ENCODE measurements at places on chromosomes 6 and 20.

- DNase-seq: no peak
These were observed 25.2 kb downstream of the TRAM2 start for GRCh38 chr6:52551483-52552277.

DNA sequence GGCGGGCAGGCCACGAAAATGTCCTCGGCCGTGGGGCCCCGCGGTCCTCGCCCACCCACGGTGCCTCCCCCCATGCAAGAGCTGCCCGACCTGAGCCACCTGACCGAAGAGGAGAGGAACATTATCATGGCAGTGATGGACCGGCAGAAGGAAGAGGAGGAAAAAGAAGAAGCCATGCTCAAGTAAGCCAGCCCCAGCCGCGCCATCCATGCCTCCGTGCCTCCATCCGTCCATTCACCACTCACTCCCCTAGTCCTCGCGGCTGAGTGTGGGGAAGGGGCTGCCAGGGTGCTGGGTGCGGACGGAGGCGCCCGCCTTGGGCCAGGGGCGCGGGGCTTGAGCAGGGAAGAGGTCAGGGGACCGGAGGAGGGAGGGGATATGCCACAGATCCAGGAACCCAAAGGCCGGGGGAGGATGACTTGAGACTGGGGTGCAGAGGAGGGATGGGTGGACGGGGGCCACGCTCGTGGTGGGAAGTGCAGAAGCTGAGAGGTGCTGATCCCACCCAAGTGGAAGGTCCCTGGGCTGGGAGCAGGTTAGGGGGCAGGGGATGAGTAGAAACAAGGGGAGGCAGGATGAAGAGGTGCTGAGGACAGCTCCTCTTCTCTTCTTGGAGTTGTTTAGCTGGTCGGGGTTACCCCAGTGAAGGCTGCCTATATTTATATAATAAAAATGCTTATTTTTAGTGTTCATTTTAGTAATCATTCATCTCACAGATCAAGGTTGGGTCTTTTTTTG is 825 bp downstream of the RIMS1 start:
- DNase-seq: peak; percentile 5

DNA sequence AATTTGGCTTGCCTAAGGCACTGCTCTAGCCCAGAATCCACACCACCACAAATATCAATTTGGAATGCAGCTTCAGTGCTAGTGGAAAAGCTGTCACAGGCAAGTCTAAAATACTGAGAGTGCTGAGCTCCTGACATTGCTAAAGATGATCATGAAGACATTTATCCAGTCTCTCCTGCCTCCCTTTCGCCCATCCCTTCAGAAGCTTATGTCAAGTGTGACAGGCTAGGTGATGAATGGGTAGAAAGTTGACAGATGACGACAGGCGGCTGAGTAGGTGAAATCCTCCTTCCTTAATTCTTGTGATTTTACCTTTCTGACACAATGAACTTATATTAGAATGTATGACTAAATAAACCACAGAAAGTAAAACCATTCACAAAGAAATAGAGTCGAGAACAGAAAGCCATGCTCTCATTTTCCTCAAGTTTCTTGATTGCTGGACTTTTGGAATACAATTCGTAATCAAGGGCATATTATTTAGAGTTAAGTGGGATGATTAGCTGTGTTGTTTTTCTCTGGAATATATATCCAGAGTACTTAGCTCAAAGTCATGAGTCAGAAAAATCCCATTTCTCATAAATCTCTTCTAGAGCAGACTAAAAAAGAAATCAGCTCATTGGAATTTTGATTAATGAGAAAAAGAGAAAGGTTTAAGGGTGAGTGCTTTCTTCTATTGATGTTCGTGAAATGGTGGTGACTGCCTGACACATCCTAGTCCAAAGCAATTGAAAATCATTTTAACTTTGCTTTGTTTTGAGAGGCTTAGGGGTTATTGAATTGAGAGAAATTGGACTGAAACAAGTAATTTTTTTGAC is 1228.2 kb upstream of the CITED2 start:
- no peak for DNase-seq

GRCh38 chr6:75788894-75789293 is 39.9 kb downstream of the MYO6 start:
- DNase-seq: no peak

- DNase-seq: no peak
These were observed 21.5 kb upstream of the MRGBP start for GRCh38 chr20:62774762-62775161.

GRCh38 chr20:7691647-7692269 is 248.5 kb downstream of the HAO1 start:
- no peak for DNase-seq

DNA sequence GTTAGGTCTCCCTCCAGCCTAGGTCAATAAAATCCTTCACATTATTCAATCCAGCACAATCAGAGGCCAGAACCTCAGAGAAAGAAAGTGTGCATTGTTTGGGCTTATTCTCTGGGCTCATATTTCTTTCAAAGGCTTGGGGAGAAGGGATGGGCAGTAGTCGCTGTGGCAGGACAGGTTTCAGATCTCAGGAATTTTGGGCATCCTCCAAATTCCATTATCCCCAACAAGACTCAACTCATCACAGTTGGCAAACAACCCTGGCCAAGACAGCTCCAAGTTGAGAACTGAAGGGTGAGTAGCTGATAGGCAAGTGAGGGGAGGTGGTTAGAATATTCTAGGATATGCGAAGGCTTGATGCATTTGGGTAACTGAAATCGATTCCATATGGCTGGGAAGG is 27.2 kb upstream of the CHD6 start:
- DNase-seq: no peak

GRCh38 chr6:107667790-107668189 is 156.3 kb downstream of the SCML4 start:
- no peak for DNase-seq

GRCh38 chr20:38872036-38872435 is 54.2 kb upstream of the FAM83D start:
- DNase-seq: no peak

GRCh38 chr20:58743929-58744534 is 51.4 kb downstream of the NPEPL1 start:
- no peak for DNase-seq

DNA sequence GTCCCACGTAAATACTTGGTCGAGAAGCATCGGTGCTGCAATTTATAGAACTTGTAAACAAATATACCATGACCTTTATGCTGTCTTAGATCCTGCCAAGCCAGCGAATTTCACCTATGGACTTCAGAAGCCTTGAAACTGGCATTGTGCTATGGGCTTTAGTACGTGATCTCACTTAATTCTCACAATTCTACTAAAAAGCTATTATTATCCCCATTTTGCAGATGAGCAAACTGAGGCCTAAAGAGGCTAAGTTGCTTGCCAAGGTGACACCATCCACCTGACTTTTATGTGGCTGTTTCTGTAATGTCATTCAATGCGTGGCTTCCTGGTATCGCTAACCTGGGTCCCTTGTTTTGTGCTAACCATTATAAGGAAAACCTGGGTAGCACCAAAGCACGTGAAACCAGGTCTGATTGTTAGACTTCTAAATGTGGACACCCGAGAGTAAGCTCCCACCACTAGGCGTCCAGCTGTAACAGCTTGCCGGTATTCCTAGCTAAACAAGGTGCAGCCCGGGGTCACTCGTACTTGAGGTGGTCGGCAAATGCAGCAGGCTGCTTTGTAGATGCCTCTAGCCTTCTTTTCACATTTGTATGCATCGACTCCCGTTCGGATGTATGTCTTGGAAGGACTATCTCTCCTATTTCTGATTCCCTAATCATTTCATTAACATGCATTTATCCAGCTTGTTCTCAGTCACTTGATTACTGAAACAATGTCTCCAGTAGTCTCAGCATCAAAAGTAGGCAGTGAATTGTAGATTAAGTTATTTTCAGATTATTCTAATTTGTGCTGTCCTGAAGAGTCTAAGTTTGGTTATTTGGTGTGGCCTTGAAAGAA is 1.1 kb downstream of the SYNJ2 start:
- DNase-seq: no peak

- DNase-seq: no peak
These were observed 121.4 kb upstream of the MAFB start for GRCh38 chr20:40810332-40811000.

GRCh38 chr6:1047981-1048541 is 263.8 kb upstream of the FOXQ1 start:
- no peak for DNase-seq

DNA sequence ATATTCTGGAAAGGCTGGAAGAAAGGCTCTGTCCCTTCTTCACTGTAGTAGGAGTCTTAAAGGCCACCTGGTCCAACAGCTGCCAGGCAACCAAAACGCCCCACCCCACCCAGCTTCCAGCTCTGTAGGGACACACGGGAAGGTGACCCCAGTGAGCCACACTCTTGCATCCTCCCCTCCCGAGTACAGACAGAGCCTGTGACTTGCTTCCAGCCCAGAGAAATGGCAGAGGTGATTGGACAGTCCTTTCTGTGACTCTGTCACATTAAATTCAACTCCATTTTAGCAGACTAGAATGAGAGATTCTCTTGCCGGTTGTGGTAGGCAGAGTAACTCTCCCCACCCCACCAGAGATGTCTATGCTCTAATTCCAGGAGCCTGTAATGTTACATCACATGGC is 226.2 kb upstream of the ARID1B start:
- no peak for DNase-seq

GRCh38 chr6:49142421-49143151 is 320.5 kb downstream of the MMUT start:
- DNase-seq: no peak

- no peak for DNase-seq
These were observed 36.4 kb downstream of the MYLK4 start for GRCh38 chr6:2714111-2714895.

GRCh38 chr6:133980168-133980567 is 27.1 kb downstream of the TBPL1 start:
- no peak for DNase-seq

DNA sequence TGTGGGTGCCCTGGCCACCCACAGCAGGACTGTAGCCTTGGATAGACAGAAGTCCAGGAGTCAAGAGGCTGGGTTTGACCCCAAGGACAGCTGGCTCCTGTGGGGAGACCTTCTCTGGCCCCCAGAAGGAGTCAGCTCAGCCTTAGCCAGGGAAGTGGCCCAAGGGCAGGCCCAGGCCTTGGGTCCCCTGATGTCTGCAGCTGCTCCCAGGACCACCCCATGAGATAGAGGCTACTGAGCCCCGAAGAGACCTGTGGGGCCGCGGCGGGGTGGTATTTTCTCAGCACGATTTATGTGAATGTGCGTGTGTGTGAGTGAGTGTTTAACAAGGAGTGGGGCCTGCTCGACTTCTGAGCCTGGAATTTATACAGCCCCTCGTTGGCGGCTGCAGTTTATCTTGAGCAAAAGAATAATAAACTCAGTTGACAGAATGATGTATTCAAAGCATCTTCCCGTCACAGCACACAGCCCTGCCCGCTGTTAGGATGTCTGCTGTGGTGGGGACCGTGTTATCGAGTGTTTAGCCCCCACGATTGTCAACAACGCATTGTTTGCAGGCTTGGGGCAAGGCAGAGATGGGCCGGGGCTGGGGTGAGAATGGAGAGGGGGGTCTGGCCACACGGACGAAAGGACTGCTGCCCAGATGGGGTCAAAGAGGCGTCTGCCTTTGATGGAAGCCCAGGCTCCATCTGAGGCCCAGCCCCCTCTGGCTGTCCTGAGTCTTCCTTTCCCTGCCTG is 163.3 kb downstream of the VEGFA start:
- DNase-seq: no peak

- DNase-seq: no peak
These were observed 143.0 kb upstream of the THBS2 start for GRCh38 chr6:169396554-169397163.

DNA sequence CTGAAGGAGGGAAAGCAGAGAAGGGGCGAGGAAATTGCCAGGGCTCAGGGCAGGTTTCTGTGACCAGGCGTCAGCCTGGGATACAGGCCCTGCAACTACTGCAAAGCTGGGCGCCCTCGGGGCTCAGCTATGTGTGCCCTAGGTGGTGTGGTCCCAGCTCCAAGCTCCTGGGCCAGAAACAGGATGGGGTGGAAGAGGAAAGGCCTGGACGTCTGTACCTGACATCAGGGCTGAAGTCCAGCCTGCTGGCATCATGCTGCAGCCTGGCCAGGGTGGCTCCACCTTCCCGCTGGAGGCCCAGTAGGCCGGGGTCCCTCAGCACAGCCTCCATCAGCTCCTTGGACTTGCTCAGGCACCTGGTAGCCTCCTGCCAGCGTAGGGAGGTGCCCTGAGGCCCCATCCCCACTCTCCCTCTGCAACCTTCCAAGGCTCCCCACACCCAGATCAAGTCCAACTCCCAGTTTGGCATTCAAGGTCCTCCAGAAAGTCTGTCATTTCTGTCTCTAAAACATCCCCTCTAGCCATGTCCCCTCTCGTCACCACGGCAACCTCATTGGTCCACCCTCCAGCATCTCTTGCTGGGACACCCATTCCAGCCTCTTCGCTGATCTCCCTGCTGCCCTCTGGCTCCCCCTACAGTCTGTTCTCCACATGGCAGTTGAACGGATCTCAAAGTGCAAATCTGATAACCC is 38.2 kb downstream of the KIAA1755 start:
- DNase-seq: peak; percentile 61

DNA sequence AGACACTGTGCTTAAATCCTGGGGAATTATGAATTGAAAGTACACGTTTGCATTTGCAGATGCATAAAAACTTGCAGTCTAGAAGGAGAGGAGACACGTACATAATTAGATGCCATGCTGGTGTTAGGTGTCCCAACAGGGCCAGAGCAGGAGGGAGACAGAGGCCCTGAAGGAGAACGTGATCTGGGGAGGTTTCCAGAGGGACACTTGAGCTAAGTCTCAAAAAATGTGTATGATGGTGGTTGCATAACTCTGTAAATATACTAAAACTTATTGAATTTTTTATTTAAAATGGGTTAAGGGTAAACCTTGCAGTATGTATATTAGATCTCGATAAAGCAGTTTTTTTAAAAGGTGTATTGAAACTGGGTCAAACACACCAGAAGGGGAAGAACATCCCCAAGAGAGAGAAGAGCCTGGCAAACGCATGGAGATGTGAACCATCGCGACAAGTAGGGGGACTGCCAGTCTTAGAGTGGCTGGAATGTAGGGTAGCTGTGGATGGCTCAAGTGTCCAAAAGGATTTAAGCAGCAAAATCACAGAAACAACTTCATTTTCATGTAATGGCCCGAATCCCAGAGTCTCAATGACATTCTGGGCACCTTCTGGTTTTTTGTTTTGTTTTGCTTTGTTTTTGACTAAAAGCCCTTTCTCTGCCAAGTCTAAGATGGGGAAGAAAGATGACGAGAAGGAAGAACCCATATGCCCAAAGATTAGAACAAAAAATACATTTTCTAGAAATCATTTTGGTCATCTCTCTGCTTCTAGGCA is 15.3 kb downstream of the TRAF3IP2 start:
- DNase-seq: no peak

DNA sequence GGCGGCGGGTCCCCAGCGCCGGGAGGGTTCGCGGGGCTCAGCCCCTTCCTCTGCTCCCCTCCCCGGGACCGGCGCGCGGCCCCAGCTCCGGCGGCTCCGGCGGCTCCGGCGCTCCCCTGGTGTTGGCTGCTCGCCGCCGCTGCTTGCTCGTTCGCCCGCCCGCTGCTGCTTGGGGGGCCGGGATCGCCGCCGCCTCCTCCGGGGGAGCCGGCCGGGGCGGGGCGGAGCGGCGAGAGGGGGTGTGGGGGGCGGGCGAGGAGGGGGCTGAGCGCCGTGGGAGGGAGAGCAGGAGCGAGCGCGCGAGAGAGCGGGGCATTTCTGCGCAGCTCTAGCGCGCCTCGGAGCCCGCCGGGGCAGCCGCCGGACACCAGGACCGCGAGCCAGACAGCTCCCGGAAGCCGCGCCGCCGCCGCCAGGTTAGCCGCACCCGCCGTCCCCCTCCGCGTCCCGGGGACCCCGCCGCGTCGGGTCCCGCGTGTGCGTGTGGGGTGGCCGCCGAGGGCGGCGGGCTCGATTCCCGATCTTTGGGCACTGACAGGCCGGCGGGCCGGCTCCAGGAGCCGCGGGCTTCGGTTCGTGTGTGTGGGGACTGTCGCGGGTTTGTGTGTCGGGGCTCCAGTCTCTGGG is 62.0 kb upstream of the EPB41L1 start:
- DNase-seq: no peak

GRCh38 chr6:15913573-15913972 is 215.3 kb upstream of the MYLIP start:
- DNase-seq: no peak

Data from GM12892 (cell line).